Left lobe of liver (tissue), 2 donors: ENCODE measurements at places on chromosomes 3 and 15.

DNA sequence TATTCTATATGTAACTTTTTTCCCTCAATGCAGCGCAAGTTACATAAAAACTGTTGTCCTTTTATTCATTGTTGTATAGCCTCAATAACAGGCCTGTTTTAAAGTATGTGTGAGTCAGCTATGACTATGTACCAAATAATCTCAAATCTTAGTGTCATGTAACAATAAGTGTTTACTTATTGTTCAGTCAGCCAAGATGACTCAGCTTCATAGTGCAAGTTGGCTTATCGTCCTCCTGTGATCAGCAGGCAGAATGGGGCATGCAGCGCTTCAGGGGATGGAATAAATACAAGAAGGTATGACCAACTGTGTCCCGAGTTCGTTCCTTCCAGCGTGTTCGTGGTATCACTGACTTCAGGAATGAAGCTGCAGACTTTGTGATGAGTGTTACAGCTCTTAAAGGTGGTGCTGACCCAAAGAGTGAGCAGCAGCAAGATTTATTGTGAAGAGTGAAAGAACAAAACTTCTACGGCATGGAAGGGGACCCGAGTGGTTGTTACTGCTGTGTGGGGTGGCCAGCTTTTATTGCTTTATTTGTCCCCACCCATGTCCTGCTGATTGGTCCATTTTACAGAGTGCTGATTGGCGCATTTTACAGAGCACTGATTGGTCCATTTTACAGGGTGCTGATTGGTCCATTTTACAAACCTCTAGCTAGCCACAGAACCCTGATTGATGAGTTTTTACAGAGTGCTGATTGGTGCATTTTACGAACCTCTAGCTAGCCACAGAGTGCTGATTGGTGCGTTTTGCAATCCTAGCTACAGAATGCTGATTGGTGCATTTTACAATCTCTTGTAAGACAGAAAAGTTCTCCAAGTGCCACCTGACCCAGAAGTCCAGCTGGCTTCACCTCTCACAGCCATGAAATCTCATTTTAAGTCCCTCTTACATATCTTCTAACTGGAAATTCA, 1016.0 kb downstream of the MCTP2 start:
- DNase-seq, result no peak

DNA sequence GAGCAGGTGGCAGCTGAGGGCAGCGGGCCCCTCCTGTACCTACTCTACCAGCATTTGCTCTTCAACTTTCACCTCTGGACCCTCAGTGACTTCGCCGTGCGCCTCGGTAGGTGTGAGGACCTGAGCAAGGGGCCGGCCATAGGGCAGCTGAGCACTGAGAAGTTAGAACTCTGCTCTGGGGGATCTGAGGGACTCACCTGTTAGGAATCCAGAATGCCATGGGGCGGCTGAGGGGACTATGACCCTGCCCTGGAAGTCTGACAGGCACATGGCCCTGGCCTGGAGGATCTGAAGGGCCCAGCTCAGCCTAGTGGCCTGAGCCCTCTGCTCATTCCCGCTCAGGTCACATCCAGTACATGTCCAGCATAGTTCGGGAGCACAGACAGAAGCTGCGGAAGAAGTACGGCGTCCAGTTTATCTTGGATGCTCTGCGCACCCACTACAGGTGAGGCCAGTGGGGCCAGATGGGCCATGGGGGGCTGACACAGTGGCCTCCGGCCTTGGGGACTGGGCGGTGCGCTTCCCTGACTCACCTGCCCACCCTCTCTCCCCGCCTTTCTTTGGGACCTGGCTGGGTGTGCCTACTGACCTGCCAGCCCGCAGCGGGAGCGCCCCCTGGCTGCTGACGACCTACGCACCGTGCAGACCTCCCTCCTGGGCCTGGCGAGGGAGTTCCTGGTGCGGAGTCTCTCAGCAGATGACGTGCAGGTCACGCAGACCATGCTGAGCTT, 18.8 kb downstream of the NBEAL2 start:
- peak; percentile 65 for DNase-seq

GRCh38 chr3:90069748-90070147, 962.3 kb downstream of the EPHA3 start:
- DNase-seq, result no peak

GRCh38 chr3:126530171-126531050, 6.5 kb downstream of the CHST13 start:
- peak; percentile 82 for DNase-seq

- DNase-seq, result no peak
These were observed 163.5 kb downstream of the CNTN4 start for GRCh38 chr3:2262204-2262603.

DNA sequence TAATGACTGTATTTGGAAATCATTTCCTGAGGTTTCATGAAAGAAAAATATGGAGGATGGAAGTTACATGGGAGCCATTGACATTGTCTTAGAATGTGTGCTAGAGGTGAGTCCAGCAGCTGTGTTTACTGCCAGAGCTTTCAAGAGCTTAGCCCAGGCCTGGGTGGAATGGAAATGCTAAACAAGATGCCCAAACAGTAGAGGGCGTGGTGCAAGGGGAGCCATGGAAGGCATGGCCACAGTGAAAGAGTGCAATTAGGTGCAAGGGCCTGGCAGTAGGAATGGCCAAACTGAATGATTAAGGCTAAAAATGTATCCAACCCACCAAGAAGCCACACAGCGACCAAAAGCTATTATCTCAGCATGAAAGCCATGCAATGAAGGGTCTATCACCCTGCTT, 257.7 kb upstream of the NR2F2 start:
- DNase-seq, result no peak

DNA sequence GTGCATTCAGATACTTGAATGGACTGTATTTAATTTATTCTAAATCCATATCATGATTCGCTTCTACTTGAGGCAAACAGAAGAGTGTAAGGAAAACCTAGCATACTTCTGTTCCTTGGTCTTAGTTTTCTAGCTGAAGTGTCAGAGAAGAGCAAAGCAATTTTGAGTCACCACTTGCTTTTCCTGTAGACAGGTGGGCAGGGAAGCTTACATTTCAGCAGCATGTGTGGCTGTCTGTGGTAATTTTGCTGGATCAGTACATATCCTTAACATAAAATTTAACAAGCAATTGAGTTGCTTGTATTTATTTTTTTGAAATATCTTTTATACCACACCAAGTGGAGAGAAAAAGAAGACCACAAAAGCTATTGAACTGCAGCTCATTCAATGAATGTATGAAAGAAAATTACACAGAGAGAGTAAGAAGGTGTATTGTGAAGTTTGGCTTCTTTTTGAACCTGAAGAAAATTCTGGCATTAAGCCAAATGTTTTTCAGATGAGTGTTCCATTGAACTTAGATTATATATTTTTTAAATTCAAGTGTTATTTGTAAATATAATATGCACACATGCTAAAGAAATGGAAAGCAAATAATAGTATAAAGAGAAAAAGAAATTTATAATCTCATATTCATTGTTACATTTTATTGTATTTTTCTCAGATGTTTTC, 747.6 kb downstream of the NAALADL2 start:
- DNase-seq, result no peak

- DNase-seq, result no peak
These were observed 393.6 kb upstream of the TPM1 start for GRCh38 chr15:62648954-62649353.

- DNase-seq, result peak; percentile 87
These were observed 64.6 kb downstream of the CRTC3 start for GRCh38 chr15:90594301-90594738.

GRCh38 chr3:5144316-5144994, 22.4 kb downstream of the ARL8B start:
- no peak for DNase-seq

DNA sequence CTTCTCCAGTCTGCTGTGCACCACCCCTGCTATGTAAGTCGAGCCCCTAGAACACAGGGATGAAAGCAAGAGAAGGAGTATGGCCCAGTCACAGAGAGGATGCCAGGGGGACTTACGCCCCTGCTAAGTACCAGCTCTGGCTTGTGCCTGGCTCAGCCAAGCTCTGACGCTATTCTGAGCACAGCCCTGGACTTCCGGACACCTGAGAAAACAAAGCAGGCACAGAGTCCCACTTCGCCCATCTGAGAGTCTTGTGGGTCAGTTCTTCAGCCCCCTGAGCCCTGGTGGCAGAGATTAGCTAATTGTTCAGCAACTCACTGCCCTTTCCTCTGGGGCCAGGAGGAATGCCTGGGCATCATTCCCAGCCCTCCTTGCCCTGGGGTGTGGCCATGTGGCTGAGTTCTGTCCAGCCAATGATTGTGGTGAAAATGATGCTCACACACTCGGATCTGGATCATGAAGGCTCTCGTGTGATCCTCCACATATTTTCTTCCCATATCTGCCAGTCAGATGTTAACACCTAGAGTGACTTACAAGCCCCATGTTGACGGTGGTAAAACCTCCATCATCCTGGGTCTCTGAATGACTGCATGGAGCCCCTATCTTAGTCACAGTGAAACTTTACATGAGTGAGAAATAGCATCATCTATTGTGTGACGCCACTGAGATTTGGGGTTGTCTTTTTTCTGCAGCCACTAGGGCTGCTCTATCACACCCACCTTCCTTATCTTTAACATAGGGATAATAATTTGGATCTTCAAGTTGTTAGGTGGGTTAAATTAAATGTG, 105.7 kb downstream of the TPRA1 start:
- DNase-seq, result peak; percentile 35

DNA sequence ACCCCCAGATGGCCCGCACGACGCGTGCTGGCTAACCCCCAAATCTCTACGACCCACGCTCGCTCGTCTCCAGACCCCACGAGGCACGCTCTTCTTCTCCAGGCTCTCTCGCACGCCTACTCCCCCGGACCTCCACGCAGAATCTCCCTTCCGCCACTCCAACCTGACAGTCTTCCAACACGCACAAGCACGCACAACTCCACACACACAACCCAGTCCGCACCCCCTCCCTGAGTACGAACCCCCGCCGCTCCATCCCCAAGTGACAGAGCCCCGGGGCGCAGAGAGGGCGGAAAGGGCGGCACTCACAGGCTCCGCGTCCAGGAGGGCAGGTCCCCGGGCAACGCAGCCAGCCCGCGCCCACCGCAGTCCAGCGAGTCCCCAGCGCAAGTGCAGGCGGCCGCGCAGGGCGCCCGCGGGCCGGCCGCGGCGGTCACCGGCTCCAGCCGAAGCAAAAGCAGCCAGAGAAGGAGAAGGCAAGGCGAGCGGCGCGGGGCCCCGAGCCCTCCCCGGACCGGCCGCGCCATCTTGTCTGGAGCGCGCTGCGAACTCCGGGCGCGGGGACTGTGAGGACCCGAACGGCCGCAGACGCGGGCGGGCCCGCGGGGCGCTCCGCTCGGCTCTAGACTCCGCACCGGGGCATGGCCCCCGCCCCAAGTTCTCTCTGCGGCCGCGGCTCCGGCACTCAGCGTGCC, 794 bp downstream of the LRIG1 start:
- peak; percentile 57 for DNase-seq

GRCh38 chr15:43127752-43128151, 5.6 kb upstream of the TMEM62 start:
- DNase-seq, result no peak

DNA sequence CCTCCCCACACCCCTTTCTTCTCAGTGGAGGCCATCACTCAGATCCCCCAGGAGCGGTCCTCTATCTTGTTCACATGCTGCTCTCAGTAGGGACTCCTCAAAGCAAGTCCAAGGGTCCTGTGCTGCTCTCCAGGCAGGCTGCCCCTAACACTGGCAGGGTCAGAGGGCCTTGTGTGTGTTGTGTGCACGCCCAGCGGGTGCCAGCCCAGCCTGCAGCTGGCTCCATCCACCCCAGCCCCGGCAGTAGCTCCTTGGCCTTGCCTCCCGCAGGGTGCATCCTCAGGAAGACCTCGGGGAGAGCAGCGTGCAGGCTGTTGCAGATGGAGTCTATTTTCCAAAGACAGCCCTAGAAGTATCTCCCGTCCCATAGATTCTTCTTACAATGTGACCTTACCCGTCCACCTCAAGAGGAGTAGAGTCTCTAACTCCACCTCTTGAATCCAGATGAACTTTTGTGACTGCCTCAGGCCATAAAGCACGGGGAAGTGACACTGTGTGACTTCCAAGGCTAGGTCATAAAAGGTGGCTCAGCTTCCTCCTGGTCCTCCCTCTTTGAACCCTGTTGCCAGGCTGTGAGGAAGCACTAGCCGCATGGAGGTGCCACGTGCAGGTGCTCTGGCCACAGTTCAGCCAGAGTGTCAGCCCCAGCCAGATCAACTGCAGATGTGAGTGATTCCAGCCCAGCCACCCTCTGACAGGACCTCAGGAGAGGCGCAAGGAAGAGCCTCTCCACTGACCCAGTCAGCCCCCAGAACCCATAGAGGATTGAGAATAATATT, 531.6 kb downstream of the SHQ1 start:
- peak; percentile 85 for DNase-seq

- DNase-seq, result no peak
These were observed 107.9 kb upstream of the FAM174B start for GRCh38 chr15:92763459-92763858.

- DNase-seq, result no peak
These were observed 18.9 kb upstream of the SEMA5B start for GRCh38 chr3:123046262-123047061.

GRCh38 chr15:85973584-85974347, 105.9 kb upstream of the AGBL1 start:
- DNase-seq, result no peak

GRCh38 chr3:176650478-176650877, 546.8 kb downstream of the TBL1XR1 start:
- DNase-seq, result no peak

- no peak for DNase-seq
These were observed 45.9 kb upstream of the TMEM115 start for GRCh38 chr3:50405249-50405648.

GRCh38 chr15:83850015-83850414, 196.1 kb downstream of the ADAMTSL3 start:
- no peak for DNase-seq

DNA sequence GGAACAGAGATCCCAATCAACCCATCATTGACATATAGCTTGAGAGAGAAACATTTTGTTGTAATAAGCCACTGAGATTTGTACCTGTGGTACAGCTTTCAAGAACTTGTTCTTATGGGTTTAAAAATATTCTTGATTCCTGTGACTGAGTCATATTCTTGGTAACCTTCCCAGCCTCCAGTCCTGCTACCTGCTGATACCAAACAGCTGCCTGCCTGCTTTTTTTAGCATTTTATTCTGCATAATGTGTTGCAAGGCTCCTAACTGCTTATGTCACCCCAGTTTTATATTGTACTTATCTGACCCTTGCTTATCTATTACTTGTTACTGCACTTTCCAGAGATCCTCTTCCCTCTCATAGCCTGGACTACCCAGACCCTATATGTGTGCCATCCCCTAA, 349.3 kb upstream of the SOX2 start:
- no peak for DNase-seq

DNA sequence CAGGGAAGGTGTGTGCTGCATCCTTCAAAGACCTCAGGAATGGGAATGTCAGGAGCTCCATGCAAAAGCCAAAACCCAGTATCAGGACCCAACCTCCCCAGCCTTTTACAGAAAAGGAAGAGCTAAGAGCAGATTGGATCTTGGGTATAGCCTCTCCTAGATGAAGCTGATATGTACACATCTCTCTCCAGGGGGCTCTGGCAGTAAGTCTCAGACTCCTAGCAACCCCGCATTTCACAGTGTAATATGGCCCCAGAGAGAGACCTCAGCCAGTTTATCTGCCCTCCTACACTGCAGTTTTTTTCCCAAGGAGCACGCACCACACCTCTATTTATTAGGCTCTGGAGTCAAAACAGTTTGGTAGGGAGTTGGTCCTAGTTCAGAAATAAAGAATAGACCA, 88.2 kb downstream of the RBPMS2 start:
- no peak for DNase-seq

- no peak for DNase-seq
These were observed 33.4 kb upstream of the KBTBD12 start for GRCh38 chr3:127881586-127881985.
